Central memory CD4-positive, alpha-beta T cell (primary cell): ENCODE measurements at places on chromosomes 5 and 9.

DNA sequence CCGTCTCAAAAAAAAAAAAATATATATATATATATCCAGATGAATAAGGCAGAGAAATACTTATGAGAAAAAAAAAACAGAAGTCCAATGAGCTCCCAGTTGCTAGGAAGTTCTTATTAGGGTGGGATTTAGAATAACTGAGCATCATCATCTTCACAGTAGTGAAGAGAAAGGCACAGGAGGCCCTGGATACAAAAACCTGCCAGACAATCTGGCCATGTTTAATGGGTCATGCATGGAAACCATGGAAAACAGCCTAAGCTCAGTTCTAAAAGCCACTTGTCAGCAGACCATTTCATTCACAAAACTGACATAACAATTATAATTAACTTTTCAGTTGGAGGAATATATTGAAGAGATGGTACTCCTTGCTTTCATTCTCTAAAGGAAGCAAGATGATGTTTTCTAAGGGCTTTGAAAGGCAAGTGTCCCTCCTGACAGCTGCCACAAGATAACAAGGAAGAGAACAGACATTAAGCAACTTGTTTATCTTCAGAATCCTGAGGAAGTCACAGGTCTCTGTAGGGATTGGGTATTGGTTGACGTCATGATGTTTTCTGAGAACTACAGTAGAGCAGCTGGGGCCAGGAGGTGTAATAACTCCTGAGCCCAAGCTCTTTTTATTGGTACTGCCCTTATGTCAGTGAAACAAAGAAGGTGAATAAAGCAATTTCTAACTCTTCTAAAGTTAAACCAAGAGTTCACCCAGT is 463.1 kb downstream of the DMAC1 start:
- no peak for DNase-seq

- no peak for DNase-seq
Observed at GRCh38 chr5:146091881-146092280, 13.5 kb downstream of the PLAC8L1 start.

- DNase-seq: no peak
Observed at GRCh38 chr5:79062436-79062835, 7.0 kb downstream of the DMGDH start.

- DNase-seq: no peak
Observed at GRCh38 chr9:36803961-36804360, 230.1 kb downstream of the PAX5 start.

DNA sequence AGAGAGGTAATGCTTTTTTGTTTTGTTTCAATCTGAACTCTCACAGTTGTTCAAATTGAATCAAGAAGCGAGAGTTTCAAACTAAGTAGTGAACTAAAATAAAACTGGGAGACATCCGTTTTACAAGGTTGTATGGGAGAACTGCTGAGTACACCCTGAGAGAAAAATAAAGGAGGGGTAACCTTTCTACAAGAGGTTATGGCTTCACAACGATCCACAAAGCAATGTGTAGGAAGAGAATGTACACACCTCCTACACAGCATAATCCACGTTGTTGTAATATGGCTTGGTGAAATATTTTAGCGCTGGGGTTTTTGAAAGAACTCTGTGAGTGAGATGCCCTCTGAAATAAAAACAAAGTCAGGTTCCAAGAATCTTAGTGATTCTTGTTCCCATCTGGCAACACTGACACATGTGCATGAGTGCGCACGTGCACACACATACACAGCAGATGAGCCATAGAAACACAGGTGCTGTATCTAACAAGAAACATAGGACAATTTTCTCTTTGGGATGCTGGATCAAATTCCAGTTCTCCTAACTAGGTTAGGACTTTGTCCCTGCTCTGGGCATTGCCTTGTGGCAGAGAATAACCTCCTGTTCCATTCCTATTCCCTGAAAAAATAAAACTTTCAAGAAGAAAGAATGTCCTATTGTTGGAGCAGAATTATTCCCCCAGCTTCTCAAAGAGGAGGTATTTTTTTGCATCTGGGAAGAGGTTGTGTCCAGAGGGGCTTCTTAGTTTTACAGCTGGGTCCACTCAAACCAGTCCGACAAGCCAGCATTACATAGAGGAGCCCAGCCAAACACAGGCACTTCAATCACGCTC is 94.5 kb upstream of the EFNA5 start:
- DNase-seq: no peak

- DNase-seq: no peak
Observed at GRCh38 chr9:34963552-34963951, 5.5 kb downstream of the PHF24 start.

DNA sequence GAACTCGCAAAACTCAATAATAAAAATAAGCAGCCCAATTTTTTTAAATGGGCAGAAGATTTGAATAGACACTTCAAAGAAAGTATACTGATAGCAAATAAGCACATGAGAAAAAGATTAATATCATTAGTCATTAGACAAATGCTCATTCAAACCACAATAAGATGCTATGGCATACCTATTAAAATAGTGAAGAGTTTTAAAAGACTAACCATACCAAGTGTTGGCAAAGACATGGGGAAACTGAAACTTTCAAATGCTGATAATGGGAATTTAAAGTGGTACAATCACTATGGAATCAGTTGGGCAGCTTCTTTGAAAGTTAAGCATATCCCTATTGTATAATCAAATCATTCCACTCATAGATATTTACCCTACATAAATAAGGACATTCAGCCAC is 26.6 kb upstream of the ORM1 start:
- no peak for DNase-seq

DNA sequence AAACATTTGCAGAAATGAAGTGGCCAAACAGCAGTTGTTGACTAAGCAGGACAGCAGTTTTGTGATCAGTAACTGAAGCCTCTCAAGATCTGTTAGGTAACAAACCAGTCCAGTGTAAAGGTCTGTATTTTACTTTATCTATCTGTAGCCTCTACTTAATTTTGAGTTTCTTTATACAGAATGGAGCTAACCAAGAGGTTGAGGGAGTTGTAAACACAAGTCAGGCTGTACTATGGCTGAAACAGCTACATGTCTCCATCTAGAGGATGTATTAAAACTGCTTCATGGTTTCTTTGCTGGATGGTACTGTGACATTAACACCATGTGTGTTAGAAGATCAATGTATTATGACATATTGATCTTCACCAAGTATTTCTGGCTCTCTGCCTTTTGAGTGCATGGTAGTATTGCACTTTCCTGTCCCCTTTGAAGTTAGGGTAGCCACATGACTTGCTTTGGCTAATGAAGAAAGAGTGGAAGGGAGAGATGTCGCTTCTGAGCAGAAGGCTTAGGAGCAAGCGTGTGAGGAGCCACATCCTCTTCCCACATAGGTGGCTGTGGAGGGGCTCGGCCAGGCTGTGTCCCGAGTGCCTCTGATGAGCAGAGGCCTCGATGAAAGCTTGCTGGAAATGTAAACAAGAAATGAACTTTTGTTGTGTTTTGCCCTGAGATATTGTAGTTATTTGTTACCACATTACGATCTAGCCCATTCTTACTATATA is 105.6 kb upstream of the PCA3 start:
- DNase-seq: peak; percentile 25

GRCh38 chr5:141965071-141965470 is 3.8 kb upstream of the RNF14 start:
- no peak for DNase-seq

DNA sequence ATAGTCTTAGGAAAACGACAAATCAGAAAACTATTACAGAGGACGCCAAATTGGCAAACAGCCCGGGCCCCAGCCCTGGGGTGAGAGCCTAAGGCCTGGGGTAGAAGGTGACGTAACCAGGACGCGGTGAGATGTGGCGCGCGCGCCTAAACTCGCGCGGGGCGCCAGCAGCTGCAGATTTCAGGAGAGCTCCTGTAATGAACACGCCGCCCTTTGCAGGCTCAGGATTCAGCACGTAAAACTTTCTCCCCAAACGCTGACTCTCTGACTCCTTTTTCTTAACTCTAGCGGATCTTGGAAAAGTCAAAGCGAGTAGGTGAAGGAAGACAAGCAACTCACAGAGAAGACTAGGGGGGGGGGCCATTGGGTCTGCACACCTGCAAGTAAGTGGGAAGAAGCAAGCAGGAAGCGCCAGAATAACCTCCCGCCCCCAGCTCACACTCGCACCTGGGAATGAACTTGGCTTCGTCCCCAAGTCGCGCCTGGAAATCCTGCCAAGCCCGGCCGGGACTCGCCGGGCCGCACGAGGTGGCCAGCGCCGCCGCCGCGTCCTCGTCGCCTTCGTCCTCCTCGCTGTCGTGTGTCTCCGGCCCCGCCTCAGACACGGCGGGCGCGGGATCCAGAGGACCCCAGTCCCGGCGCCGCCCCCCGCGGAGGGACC is 822 bp downstream of the RASEF start:
- no peak for DNase-seq

- DNase-seq: no peak
Observed at GRCh38 chr5:111626473-111627148, 114.3 kb upstream of the STARD4 start.

DNA sequence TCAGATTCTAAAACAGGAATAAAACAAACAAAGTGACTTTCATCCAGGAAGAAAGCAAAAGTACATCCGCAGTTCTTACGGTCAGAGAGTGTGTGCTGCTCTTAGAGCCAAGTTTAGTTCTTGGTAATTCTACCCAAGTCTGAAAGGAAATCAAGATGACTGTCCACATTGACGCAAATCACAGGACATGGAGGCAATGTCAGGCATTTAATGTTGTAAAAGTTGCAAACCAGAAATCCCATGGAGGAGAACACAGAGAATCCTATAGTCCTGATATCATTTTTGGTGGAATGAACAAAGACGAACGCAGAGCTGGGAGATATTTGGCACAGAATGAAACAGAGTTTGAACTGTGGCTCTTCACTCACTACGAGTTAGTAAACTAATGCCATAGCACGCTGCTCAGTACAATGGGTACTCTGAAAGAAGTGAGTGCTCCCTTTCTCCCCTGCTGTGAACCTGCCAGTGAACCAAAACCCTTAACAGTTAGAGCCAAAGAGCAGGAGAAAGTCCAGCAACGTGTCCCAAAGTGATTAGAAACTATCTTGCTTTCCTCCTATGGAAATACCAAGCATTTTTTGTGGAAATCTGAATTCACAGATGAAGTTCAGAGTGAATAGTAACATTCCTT is 74.3 kb downstream of the MUSK start:
- no peak for DNase-seq

GRCh38 chr5:72456391-72457074 is 50.7 kb downstream of the ZNF366 start:
- DNase-seq: no peak

DNA sequence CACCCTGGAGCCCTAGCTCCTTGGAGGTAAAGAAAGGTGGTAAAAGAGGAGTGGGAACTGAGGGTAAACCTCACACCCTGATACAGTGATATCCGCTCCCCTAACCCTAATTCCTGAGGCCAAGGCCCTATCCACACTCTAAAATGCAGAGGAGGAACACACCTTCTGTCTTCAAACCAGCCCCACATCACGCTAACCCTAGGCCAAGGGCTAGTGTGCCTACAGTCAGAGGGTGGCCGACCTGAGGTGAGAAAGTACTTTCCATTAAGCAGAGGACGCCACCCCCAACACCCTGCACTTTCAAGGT is 590 bp downstream of the HDAC3 start:
- DNase-seq: peak; percentile 15

- no peak for DNase-seq
Observed at GRCh38 chr9:93041108-93041802, 17.2 kb upstream of the SUSD3 start.

DNA sequence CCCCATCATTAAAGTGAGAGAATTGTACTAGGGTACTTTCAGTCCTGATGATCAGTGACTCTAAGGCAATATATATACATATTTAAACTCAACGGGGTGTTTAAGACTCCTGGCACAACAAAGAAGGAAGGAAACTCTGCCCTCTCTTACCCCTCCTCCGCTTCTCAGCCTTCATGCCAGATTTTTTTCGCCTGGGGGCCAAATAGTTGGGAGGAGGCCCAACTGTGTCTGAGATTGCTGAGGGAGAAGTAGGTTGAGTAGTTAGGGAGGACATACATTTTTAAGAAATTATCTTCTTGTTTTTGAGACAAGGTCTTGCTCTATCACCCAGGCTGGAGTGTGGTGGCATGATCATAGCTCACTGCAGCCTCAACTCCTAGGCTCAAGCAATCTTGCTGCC is 127.7 kb upstream of the SHB start:
- DNase-seq: no peak
